Activated naive CD4-positive, alpha-beta T cell treated with anti-CD3 and anti-CD28 coated beads, Interleukin-2, amount 10 ng/mL, durations not matched to agents 7 days and 5 days (primary cell): ENCODE measurements at places on chromosomes 3 and 15.

GRCh38 chr15:66252685-66253417 lies 699 bp downstream of the MEGF11 start:
- DNase-seq: peak; percentile 39

- no peak for DNase-seq
Observed at GRCh38 chr15:92621972-92622533, 33.5 kb downstream of the FAM174B start.

GRCh38 chr15:96484830-96485229 lies 154.3 kb downstream of the NR2F2 start:
- DNase-seq: no peak

DNA sequence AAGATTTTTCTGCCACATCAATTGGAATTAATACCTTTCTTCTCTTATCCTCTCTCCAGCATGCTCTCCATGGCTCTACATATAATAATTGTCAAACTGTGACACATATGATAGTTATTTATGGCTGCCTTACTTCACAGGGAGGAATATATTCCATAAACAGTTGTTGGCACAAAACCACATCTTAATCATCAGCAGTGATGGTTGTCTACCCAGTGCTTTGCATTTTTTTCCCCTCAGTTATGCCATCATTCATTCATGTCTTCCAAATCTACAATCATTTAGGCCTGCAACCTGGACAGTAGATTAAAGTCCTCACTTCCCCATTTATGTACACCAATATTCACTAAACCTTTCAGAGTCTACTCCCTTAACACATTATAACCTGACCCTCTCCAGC lies 107.7 kb downstream of the THRB start:
- no peak for DNase-seq

DNA sequence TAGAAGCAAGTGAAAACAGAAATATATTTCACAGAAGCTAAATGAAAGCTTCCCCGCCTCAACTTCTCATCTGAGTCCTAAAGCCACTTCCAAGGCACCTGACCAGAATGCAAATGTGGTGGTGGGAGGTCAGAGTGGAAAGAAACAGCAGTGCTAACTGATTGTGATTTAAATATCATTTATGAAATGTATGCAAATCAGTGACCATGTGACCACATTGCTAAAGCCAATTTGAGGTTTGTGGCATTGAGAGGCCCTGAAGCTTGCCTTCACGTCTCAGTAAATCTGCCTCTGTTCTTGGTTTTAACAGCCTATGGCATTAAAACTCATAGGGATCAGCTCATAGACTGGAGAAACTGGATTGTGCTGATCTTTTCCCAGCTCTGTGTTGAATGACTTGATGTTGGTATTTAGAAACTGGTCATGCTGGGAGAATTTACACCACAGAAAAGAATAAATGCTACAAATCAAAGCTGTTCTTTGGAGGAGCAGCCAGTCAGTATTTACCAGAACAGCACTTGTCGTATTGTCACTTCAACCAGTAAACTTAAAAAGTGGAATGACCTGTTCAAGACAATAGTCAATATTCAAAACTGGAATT lies 481.4 kb upstream of the ALCAM start:
- no peak for DNase-seq

DNA sequence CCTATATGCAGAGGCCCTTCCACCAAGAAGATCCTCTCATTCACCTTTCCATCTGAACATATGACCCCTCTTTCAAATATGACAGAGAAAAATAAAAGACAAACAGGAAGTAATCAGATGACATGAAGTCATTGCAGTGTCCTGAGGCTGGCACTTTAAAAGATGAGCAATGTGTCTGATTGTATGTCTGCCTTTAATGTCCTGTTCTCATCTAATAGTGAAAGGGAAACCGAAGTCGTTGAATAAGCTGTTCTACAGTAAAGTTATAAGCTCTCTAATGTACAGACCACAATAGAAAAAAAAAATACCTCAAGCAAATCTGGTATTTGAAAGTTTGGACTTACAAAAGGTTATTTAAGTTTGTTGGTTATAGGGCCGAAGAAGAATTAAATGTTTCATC lies 243.0 kb downstream of the CLSTN2 start:
- DNase-seq: no peak

DNA sequence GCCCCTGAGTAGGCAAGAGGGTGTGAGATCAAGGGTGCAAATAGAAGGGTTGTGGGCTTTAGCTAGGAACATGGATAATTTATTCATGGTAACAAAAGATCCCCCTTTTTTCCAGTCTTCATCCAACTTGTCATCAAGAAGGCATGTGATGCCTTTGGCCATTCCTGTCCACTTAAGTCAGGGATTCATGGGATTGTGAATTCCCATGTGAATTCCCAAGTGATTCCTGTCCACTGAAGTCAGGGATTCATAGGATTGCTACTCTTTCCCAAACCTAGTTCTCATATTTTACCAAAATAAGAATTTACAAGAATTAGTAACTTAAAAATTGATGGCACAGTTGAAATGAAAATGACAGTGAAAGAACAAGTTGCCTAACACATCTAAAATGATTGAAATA lies 40.8 kb downstream of the HMG20A start:
- no peak for DNase-seq

- DNase-seq: no peak
Observed at GRCh38 chr3:114770874-114771273, 376.2 kb downstream of the ZBTB20 start.

DNA sequence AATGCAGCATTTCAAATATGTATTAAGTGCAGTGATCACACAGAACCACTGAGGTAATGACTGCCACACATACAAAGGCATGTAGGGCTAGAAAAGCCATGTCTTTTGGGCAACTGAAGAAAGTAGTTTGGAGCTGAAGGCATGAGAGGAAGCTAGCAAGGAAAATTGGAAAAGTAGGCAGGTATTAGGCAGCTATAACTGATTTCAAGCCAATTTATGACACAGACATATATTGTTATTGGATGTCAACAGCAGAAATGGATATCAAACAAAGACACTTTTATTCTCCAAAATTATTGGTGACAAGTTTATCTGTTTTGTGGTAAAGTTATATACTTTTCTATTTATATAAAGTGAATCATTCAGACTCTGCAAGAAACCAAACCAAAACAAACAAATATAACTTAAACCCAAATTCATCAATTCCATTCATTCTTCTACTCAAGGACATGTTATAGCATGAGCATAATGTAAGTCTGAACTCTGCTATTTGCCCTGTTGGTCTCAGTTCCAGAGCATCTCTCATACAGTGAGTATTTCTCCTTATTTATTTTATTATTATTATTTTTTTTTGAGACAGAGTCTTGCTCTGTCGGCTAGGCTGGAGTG lies 307.4 kb upstream of the COL8A1 start:
- no peak for DNase-seq

GRCh38 chr3:93973131-93974126 lies at the start of gene PROS1:
PROS1 (minus strand) TSS chr3:93973896; CDS start chr3:93973749, 147 bp downstream.
- peak; percentile 61 for DNase-seq

DNA sequence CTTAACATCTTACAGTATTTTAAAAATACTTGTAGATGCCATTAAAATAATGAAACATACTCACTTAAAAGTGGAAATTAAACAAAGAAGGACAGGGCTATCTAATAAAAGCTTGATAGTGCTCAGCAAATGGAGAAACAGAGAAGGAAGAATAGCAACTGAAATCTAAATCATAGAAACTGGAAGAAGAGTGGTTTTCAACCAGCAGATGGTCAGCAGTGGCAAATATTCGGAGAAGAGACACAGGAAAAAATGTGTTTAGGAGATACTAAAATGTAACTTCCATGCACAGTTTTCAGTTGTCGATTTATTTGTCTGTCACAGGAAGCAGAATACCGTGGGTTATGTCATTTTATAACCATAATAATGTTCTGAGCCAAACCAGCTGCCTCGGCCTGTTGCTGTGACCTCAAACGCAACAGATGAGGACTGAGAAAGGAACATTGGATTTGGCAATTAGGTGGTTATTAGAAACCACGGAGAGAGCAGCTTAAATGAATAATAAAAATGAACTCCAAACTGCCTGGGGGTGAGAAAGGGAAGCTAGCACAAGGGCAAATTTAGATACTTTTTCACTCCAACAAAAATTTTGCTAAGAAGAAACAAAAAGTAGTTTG lies 246.6 kb upstream of the KCNMB2 start:
- no peak for DNase-seq
